ENCODE measurements at places on chromosomes 7 and 10. TPM values are rescaled to one million over a fixed set of nuclear protein-coding genes. Genes with fewer than 3 reads are reported as not detected.

GRCh38 chr10:10663622-10664021, 354.1 kb upstream of the CELF2 start:
- H3K27ac ChIP-seq = no peak overlapping the region
- H3K4me1 ChIP-seq = no peaks in the 10 kb centered on the region
- no peaks in the 10 kb centered on the region for H3K36me3 ChIP-seq
- no peaks in the 10 kb centered on the region for H3K27me3 ChIP-seq
- no peak overlapping the region for H3K4me3 ChIP-seq

DNA sequence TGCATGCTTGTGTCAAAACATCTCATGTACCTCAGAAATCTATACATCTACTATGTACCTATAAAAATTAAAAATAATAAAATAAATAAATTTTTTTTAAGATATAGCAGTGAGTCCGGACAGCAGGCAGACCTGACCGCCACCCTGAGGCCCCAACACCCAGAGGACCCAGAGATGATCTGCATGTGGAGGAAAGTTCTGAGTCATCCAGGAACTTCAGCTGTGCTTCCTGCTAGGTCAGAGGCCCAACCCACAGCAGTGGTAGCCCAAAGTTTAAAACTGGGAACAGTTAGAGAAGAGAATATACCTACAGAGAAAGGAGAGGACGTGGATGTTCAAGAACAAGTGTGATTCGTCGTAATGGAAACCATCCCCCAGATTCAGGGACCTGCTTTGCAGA, 683.7 kb upstream of the NRP1 start:
- no peaks in the 10 kb centered on the region for H3K4me1 ChIP-seq
- DNase-seq = no peak

GRCh38 chr10:17185873-17186272, 15.6 kb downstream of the TRDMT1 start:
- DNase-seq = no peak
- H3K36me3 ChIP-seq = no peaks in the 10 kb centered on the region
- H3K4me3 ChIP-seq = no peak overlapping the region
- peaks cover 1% of the 10 kb centered on the region for H3K4me1 ChIP-seq

- H3K27ac ChIP-seq = no peak overlapping the region
- no peak for DNase-seq
- H3K4me1 ChIP-seq = no peaks in the 10 kb centered on the region
- no peak overlapping the region for H3K4me3 ChIP-seq
These were observed 97.5 kb downstream of the DNAJB9 start for GRCh38 chr7:108667216-108667615.

DNA sequence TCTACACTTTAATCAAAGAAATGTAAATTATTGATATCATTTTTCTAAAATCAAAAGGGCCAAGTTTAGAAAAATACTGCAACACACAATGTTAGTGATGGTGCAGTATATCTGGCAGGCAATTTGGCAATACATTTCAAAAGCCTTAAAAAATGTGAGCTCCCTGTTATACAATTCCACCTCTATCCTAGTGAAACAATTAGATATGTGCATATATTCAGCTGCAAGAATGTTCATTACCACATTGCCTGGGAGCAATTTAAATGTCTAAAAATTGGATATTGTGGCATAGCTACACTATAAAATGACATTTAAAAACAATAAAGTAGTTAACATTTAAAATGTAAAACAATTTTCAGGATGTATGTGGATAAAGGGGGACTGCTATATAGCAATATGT, 10.1 kb upstream of the ERVW-1 start:
- DNase-seq = no peak
- no peak overlapping the region for H3K27ac ChIP-seq
- H3K4me1 ChIP-seq = no peaks in the 10 kb centered on the region
- peaks cover 53% of the 10 kb centered on the region for H3K36me3 ChIP-seq
- no peaks in the 10 kb centered on the region for H3K27me3 ChIP-seq

- no peak overlapping the region for H3K27ac ChIP-seq
- no peaks in the 10 kb centered on the region for H3K4me1 ChIP-seq
- no peaks in the 10 kb centered on the region for H3K27me3 ChIP-seq
- DNase-seq = no peak
These were observed 46.7 kb downstream of the USP6NL start for GRCh38 chr10:11564741-11565140.

DNA sequence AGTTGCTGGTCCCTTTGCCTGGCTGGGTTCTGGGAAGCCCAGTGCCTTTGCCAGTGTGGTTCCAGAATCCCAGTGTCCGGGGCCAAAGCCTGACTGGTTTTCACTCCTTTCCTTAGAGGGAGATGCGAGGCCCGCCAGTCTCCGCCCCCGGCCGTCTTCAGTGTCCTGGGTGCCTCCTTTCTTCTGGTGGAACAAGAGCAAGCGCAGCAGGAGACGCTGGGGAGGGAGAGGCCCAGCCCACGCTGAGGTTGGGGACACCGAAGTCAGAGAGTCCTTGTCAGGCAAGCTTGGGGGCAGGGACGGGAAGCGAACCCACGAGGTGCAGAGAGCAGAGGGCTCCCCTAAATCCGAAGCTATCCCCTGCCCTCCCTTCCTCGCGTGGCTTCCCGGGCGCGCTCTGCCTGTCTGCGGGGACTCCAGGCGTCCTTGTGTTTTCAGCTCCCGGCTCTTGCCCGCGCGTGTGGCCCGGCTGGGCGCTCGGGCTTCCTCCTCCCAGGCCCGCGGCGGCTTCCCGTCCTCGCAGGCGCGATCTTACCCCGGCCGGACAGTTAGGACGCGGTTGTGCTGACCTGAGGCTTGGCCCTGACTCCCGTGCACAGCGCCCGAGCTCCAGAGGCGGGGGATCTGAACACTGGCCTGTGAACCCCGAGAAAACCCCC, 60.6 kb upstream of the UBE3C start:
- no peak for DNase-seq
- no peaks in the 10 kb centered on the region for H3K27me3 ChIP-seq
- H3K27ac ChIP-seq = no peak overlapping the region

DNA sequence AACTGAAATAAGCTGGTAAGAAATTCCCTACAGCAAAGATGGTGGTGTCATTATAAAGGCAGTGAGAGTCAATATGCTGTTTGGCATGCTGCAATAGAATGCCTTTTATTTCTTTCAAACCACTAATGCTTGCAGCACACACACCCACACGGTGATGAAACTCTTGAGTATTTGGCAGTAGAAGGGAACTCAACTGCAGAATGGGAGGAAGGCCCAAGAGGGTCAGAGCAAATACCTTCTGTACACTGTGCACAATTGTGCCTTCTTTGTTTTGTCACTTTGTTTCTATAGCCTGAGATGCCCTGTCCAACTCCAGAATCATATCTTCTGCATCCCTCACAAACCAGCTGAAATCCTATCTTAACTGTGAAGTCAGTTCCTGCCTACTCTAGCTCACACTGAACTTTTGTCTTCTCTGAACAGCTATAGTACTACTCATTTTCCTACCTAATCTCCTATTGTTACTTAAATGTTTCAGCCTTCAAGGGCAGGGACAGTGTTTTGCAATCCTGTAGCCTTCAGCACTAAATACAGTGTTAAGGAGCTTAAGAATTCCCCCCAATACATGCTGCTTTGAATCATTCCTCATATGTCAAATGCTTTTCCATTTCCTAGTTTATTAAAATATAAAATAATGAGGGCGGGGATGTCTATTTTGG, 22.2 kb downstream of the MMS19 start:
- no peak overlapping the region for H3K27ac ChIP-seq
- DNase-seq = no peak
- H3K4me3 ChIP-seq = no peak overlapping the region
- no peaks in the 10 kb centered on the region for H3K27me3 ChIP-seq

DNA sequence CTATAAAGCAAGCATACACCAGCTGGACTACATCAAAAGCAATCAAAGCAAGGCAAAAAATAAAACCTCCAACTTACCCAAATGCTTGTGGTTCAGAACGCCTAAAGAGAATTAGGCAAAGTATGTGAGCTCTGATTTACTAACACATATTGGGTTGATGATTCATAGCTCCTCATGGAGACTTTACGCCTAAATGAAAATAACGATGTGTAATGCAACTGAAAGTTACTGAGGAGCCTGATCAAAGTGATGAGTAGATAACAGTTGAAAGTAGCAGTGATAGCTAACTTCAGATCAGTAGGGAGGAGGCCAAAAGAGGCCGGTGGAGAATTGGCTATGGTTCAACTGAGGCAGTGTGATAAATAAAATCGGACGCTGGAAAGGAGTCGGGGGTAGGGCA, 85.0 kb downstream of the MPP7 start:
- H3K27me3 ChIP-seq = no peaks in the 10 kb centered on the region
- peaks cover 15% of the 10 kb centered on the region for H3K4me1 ChIP-seq
- H3K4me3 ChIP-seq = no peak overlapping the region
- no peak overlapping the region for H3K27ac ChIP-seq
- DNase-seq = no peak

DNA sequence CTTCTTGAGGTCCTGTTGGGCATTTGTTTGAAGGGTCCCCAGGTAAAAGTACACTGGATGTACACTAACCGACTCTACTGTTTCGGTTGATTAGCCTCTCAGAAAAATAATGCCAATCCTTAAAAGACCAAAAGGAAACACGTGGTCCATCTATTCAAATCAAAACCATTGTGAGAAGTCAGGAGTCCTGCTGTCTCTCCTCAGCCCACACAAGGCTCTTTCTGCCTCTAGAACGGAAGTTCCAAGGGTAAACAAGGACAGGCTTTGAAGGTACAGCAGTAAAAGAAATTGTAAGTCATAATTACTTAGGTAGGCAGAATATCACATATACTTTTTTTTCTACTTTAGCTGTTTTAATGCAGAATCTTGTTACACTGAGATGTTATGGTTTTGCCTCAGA, 71.7 kb upstream of the TPK1 start:
- H3K27me3 ChIP-seq = no peaks in the 10 kb centered on the region
- no peaks in the 10 kb centered on the region for H3K36me3 ChIP-seq
- H3K27ac ChIP-seq = no peak overlapping the region

- H3K4me1 ChIP-seq = no peaks in the 10 kb centered on the region
- H3K27ac ChIP-seq = no peak overlapping the region
- no peak for DNase-seq
- H3K36me3 ChIP-seq = no peaks in the 10 kb centered on the region
- no peak overlapping the region for H3K4me3 ChIP-seq
These were observed 68.6 kb upstream of the TMEM168 start for GRCh38 chr7:112858838-112859237.

GRCh38 chr10:91909117-91909677, at the start of gene FGFBP3:
TSS of gene FGFBP3 (minus strand) at chr10:91909486. CDS start at chr10:91908969, 517 bp downstream.
- peak within 1 kb of the TSS; percentile 88 for H3K4me3 ChIP-seq
- peaks cover 3% of the 10 kb centered on the region for H3K4me1 ChIP-seq
- peak within 1 kb of the TSS; percentile 64 for H3K27ac ChIP-seq
- no peaks in the 10 kb centered on the region for H3K27me3 ChIP-seq

DNA sequence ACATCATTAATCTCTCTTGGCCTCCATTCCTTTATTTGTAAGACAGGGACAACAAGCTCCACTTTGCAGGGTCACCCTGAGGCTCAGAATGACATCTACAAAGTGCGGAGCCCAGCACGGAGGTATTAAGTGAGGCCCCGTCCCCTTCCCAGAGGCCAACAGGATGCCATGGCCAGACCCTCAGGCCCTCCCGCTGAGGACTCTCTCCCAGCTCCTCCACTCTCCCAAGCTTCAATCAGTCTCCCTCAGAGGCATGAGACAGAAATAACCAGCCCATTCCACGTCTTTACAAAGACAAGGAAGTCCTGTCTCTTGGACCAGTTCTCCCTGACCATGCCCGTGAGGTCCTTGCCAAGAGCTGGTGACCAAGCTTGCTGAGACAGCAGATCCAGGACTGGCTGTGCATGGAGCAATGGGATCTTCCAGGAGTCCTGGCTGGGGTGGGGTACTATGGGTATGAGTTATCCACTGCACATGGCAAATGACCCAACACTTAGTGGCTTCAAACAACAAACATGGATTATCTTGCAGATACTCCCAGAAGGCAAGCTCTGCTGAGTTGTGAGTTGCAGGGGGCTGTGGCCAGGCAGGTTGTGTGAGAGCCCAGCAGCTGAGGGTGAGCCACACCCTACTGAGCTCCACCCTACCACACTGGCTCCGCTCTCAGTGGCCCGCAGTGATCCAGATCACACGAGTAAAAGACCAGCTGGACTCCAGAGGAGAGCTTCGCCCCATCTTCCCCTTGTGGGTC, 4.3 kb upstream of the PPIF start:
- no peaks in the 10 kb centered on the region for H3K36me3 ChIP-seq
- no peak for DNase-seq
- H3K4me1 ChIP-seq = peaks cover 7% of the 10 kb centered on the region
- H3K27ac ChIP-seq = no peak overlapping the region
- H3K27me3 ChIP-seq = no peaks in the 10 kb centered on the region

DNA sequence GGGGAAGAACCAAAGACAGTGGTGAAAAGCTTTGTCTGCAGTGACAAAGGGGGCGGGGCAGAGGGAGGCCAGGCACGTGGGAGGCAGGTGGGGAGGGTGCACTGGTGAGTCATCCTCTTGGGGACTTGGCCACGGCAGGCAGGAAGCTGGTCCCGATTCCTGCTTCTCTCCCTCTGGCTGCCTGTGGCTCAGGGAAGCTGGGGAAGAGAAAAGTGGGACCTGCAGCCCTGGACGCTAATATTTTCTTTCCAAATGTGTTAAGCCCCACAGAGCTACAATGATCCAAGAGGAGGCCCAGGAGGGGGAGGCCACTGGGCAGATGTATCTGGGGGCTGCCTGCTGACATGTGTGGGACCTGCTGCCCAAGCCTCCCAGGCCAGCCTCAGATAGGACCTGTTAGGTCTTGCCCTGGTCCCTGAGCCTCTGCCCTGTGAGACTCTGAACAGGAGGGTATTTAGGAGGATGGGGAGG, 231.8 kb downstream of the KCNMA1 start:
- peak; percentile 59 for DNase-seq
- no peak overlapping the region for H3K4me3 ChIP-seq
- no peaks in the 10 kb centered on the region for H3K27me3 ChIP-seq
- 0 out of 2 replicates have a peak, but pooled peaks cover 5% of the 10 kb centered on the region for H3K4me1 ChIP-seq

GRCh38 chr7:42939457-42940240, 7.5 kb downstream of the MRPL32 start:
- H3K27me3 ChIP-seq = no peaks in the 10 kb centered on the region
- peaks cover 52% of the 10 kb centered on the region for H3K36me3 ChIP-seq
- DNase-seq = no peak

GRCh38 chr10:119251315-119251708, 43.9 kb downstream of the GRK5 start:
- no peak overlapping the region for H3K27ac ChIP-seq
- 0 out of 2 replicates have a peak, but pooled peaks cover 3% of the 10 kb centered on the region for H3K4me1 ChIP-seq
- H3K36me3 ChIP-seq = no peaks in the 10 kb centered on the region

DNA sequence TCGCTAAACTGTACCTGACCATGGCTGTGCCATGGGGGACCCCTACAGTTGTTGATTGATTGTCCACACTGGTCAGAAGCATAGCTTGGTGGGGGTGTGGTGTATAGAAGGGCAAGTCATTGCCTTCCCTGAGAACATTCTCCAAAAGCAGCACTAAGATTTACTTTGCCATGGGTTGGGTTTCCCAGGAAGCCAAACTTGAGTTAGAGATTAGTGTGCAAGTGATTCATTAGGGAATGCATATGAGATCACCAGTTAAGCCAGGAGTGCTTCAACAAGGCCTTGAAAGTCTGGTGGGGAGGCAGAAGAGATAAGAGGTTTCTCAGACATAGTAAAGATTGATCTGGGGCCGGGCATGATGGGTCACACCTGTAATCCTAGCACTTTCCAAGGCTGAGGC, 21.4 kb upstream of the TPST1 start:
- no peaks in the 10 kb centered on the region for H3K36me3 ChIP-seq
- no peaks in the 10 kb centered on the region for H3K4me1 ChIP-seq
- no peak for DNase-seq
- no peak overlapping the region for H3K4me3 ChIP-seq
- H3K27me3 ChIP-seq = no peaks in the 10 kb centered on the region
- no peak overlapping the region for H3K27ac ChIP-seq

The CCDC3 gene
- total RNA-seq = 3.8 TPM

The AMPH gene
- 12.1 TPM for total RNA-seq

The GPNMB gene
- total RNA-seq = 0.52 TPM

The PRKAR2B gene
- 37.0 TPM for total RNA-seq

The ANKRD16 gene
- total RNA-seq = 7.7 TPM

The GHRHR gene
- total RNA-seq = 6.5 TPM

The UTF1 gene
- total RNA-seq = 21.7 TPM

The OPN4 gene
- not detected for total RNA-seq

The ANKRD61 gene
- total RNA-seq = 0.42 TPM

All from H1 (cell line).